NAMALWA (cell line): ENCODE measurements at places on chromosomes 16 and 17.
A peak's percentile ranks its signal among the peaks of the same experiment; 100 is the strongest.

DNA sequence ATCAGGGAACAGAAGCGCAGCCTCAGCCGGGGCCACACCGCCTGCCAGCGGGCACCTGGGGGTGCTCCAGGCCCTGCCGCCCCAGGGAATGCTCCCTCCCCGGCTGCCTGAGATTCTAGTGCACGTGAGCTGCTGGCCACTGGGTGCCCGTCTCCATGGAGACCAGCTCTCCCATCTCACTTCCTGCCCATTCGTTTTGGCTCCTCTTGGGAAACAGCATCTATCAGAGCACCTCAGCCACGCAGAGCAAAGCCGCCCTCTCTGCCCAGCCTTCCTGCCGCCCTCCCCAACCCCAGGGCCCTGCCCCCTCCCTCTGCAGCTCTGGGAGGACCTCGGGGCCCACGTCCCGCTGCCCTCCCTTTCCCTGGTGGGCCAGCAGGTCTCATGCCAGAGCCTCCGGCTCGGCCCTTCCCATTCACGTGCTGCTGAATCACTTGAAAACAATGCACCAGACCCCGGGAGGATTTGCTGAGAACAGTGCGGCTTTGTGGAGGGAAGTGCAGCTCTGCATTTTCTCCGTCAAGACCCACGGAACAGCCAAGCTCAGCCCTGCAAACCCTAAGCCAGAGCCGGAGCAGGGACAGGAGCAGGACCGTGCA, 19.4 kb downstream of the CEP295NL start:
- no peak for DNase-seq

GRCh38 chr17:82487910-82488309, 29.4 kb downstream of the NARF start:
- no peak for DNase-seq

DNA sequence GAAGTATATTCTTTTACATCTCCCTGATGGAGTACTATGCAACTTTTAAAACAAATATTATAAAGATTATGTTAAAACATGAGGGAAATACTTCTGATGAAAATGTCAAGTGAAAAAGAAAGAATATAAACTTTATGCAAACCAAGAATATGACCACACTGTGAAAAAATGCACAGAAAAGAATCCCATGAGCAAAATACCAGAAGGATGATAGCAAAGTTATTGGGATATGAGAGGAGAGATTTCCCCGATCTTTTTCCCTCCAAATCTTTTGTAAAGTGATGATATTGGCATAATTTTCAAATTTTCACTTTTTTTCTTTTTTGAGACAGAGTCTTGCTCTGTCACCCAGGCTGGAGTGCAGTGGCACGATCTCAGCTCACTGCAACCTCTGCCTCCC, 36.6 kb upstream of the SMURF2 start:
- no peak for DNase-seq

GRCh38 chr16:4877380-4877685, 30.1 kb downstream of the UBN1 start:
- no peak for DNase-seq

DNA sequence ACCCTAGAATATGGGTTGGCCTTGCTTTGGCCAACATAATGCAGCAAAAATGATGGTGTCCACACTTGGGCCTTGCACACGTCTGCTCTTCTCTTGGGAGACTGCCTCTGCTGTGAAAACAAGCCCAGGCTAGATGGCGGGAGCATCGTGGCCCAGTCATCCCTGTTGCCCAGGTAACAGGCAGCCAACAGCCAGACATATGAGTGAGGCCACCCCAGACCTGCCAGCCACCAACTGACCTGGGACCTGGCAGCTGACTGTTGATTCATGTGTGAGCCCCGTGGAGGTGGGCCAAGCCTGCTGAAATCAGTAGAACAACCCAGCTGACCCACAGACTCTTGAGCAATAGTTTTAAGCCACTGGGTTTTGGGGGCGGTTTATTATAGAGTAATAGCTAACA, 39.4 kb upstream of the CDH3 start:
- no peak for DNase-seq

- no peak for DNase-seq
Observed at GRCh38 chr17:1384905-1385435, 15.1 kb downstream of the YWHAE start.

DNA sequence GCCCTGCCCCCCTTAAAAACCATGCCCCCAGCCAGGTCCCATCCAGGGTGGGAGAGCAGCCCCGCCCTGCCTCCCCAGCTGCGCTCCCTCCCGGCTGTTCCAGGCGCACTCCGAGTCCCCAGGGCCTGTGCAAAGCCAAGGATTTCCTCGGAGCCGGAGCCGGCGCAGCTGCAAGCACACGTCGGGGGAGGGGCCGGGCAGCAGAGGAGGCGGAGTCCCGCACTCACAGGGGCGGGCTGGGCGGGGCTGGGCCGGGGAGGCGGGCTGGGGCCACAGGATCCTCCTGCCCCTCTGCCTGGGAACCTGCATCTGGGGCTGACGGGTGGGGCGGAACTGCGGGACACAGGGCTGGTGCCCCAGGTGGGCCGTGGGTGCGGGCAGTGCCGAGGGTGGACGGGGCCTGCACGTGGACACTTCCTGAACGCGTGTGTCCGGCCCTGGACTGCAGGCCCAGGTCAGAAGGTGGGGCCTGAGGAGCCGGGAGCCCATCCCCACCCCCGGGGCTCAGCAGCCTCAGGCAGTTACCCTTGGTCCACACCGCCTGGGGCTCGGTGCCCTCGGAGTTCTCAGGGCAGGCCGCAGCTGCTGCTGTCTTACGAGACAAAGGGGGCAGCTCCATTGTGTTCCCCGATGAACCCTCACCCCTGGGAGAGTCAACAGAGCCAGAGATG, 24.0 kb upstream of the SSTR5 start:
- peak; percentile 37 for DNase-seq

DNA sequence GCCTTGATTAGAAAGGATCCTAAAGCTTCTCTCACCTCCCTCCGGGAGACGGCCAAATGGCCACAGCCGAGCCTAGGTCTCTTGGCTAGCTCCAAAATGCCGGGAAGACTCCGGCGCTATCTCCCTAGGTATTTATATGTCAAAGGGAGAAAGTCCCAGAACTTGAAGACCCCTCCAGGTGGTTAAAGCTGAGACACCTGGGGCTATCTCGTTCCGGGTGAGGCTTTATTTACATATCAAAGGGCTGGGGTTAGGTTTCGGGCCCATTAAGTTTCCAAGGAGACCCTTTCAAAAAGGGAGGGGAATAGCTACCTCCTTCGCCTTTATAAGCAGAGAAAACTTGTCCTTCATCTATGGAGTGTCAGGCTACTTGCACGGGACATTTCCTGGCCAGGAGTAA, 70.9 kb upstream of the KIFC3 start:
- no peak for DNase-seq

DNA sequence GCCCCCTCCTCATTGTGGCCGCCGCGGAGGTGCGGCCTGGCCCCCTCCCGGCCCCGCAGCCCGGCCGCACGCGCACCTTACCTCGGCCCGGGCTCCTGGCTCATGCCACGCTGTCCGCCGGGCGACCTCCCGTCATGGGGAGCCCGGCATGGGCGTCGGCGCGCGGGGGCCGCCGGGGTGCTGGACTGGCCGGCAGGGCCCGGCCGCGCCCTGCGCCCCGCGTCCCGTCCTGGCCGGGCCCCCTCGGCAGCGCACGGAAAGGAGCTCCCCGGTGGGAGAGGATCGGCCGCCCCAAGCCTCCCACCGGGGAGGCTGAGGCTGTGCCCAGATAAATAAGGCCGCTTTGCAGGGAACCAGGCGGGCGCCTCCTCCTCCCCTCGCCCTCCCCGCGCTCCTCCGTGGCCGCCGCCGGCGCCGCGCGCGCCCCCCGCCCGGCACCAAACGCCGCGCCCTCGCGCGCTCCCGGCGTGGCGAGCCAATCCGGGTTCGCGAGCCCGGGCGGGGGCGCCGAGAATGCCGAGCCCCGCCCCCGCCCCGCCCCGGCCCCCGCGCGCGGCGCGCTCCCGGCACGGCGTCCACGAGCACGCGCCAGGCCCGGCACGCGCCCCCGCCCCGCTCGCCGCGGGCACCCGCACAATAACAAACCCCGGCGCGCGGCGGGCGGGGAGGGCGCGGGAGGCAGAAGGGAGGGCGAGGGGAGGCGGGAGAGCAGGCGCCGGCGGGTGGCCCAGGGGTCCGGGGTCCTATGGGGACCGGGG, at the start of gene FBXL16:
Gene FBXL16 (minus strand): TSS at position 371 of the 758 bp plus-strand sequence. CDS start 8,396 bp downstream, outside the sequence.
- DNase-seq, result no peak

GRCh38 chr17:44971776-44972483, 3.8 kb upstream of the C1QL1 start:
- no peak for DNase-seq

- DNase-seq, result peak; percentile 98
Observed at GRCh38 chr16:69754469-69755310, at the start of gene NOB1. TSS of gene NOB1 (minus strand) at chr16:69754926. CDS start at chr16:69754910, 16 bp downstream.

- no peak for DNase-seq
Observed at GRCh38 chr17:79098282-79098867, 23.8 kb downstream of the ENGASE start.

DNA sequence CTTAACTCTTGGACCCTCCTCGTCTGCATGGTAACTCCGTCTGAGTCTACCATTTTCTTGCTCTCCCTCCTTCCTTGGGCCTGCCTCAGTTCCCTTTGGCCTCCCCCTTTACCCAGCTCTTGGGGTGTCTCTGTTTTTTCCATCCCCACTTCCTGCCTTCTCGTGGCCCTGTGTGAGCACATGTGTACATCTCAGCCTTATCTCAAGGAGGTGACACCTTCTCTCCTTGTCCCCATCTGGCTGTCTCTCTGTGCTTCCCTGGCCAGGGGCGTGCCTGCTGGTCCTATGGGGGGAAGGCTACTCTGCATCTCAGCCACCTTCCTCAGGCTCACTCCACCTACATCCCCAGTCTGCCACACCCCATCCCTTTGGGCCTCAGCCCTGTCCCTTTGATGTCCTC, 6.6 kb downstream of the CTF1 start:
- DNase-seq, result no peak

DNA sequence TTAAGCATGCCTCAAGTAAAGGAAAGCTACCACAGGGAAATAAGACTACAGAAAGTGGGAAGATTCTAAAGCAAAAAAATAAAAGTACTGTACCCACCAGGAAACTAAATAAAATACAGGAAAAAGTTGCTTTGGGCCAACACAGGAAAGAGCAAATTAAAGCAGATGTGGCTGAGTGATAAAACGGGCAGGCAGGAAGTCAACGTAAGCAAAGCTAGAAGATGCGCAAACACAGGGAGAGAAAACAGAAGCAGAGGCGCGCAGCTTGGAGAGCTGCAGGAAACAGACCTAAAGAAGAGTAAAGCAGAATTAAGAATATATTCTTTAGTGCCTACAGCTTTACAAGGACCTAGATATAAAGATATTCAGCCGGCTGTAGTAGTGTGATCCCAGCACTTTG, 21.7 kb downstream of the USP36 start:
- no peak for DNase-seq

- no peak for DNase-seq
Observed at GRCh38 chr17:39014044-39014794, 47.0 kb upstream of the FBXO47 start.

DNA sequence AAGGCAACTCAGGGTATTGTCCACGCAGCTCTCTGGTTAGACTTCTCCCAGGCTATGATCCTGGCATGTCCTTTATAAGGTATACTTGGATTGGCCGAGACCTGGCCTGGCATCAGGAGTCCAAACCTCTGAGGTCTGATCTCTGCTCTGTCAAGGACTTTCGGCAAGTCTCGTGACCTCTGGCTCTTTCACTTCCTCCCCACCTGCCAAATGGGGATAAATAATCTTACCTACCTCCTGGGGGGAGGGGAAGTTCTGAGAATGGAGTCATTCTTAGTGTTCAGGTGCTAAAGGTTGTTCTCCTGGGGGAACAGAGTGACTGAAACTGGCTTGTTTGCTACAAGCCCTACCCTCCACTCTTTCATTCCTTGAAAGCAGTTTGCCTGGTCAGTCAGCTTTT, 7.6 kb downstream of the ATXN1L start:
- peak; percentile 48 for DNase-seq

DNA sequence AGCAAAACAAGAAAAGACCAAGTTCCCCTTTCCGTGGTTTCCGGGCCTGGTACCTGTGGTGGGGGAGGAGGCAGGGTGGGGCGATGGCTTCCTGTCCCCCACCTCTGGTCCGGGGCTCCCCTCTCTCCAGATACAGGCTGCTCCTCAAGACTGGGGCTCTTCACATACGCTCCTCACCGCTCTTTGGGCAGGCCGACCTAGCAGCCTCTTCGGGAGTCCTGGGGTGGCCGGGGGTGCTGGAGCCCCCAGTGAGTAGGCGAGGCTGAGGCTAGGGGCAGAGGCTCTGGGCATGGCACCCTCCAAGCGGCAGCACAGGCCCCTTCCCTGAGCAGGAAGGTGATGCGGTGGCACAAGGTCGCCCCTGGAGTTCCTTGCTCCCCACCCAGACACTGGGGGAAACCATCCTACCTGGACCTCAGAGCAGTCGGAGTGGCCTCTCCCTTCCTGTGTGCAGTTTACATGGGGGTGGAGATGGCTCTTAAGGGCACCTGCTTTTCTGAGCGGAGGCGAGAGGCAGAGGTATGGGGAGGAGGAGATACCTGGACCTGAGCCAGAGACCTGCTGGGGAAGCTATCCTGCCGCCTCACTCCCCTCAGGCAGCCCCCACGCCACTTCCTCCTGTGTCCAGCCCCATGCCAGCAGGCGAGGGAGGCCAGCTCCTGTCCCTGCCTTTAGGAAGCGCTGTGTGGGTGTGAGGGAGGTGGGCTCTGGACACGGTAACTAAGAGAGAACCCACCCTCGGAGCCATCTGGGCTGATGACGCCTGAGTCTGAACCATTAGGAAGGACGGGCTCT, 891 bp downstream of the CORO1A start:
- DNase-seq, result peak; percentile 81

DNA sequence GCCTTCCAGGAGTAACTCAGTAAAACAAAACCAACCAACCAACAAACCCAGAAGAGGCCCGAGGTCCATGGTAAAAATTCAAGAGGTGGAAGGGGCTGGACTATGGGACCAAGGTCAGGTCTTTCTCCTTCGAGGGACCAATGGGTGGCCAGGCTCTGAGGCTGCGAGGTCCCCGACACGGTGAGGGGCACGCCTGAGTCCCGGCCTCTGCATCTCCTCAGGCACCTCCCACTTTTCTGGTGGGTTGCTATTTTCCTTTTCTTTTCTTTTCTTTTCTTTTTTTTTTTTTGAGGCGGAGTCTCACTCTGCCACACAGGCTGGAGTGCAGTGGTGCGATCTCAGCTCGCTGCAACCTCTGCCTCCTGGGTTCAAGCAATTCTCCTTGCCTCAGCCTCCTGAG, 18.0 kb downstream of the CD7 start:
- no peak for DNase-seq

DNA sequence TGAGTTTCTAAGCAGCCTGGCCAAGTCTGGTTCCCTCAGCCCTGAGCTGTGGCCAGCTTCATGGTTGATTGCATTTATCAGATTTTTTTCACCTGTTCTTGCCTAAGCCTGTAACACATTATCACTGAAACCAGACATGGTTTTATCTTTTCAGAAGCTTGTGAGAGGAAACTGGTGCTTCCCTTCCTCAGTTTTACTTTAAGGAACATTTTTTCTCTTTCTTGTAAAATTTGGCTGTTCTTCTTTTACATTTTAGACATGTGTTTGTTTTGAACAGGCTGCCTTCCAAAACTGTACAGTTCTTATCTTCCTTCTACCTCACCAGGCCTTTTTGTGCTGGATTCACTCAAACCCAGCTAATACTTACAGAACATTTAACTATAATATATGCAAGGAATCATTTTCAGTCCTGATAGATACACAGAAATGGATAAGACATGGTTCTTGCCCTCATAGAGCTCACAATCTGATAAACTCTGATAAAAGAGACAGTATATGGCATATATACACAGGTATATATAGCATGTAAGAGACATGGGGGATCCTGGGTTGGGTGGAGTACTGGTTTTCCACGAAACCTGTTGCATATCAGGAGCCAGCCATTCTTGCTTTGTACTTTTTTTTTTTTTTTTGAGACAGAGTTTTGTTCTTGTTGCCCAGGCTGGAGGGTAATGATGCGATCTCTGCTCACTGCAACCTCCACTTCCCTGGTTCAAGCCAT, 44.5 kb downstream of the ZNRF1 start:
- peak; percentile 12 for DNase-seq

- peak; percentile 80 for DNase-seq
Observed at GRCh38 chr17:74957935-74958740, 14.4 kb downstream of the HID1 start.
